Adipocyte (in vitro differentiated cells): ENCODE measurements at places on chromosomes 2 and 18.

- DNase-seq = no peak
Measured at GRCh38 chr18:55307505-55307904, 280.5 kb downstream of the TCF4 start.

- DNase-seq = no peak
Measured at GRCh38 chr2:230650585-230651137, 62.0 kb upstream of the CAB39 start.

DNA sequence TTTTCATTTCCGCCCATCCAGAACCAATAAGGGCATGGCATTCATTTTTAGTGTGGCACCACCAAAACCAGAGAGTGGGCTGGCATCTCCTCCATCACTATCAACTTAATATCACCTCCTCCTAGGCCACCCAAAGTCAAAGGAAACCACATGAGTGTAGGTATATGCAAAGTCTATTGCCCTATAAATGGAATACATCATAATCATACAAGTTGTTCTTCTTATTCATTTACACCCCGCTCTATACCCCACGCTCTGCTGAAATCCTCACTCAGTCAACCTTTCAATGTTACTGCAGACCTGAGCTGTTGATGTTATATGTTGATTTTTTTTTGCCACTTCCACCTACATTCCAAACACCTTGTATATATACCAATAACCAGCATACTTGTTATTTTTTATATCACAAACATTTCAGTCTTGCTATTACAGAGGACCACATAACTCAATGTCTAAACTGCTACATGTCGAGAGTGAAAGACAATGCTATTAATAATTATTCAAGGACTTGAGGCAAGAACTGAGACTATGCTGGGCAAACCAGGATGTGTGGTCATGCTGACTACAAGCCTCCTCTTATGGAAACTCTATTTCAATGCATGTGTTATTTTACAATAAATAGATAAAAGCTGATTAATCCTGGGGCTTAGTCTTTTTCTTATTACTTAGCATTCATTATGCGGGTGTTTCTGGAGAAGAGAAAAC is 466.5 kb upstream of the ID2 start:
- DNase-seq = no peak

GRCh38 chr2:113755835-113756354 is 547 bp downstream of the SLC35F5 start:
- peak; percentile 72 for DNase-seq

DNA sequence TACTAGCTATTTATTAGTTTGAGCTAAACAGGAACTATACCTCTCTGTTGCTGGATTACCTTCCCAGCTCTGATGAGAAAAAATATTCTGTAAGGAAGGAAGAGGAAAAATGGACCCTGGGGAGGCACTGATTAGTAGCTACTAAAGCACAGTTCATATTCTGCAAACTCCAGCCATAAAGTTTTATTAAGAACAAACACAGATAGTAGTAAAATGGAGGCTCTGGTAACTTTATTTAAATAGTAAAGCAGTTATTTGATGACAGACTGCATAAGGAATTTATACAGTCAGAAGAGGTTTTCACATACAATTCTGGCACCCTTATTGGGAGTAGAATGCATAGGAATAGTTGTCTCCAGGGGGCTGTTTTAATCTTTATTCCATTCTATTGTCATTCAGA is 84.1 kb downstream of the XIRP2 start:
- no peak for DNase-seq

DNA sequence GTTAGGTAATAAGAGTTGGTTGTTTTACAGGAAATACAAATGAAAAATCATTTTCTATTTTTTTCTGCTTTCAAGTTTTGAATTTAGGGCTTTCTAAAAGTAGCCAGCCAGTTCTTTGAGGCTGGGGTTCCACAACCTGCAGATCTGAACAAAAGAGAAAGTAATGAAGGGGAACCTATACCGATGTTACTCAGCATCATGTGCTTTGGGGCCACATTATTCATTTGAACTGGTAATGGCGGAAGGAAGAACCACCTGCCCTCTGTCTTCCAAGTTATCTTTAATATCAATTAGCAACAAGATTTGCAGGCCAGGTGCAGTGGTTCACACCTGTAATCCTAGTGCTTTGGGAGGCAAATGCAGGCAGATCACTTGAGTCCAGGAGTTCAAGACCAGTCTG is 12.9 kb upstream of the MRO start:
- DNase-seq = no peak

GRCh38 chr2:181308766-181309515 is 148.2 kb upstream of the ITGA4 start:
- DNase-seq = no peak
